OCI-M1 (cell line): ENCODE measurements at places on chromosomes 5 and 9.
A peak's percentile ranks its signal among the peaks of the same experiment; 100 is the strongest.

DNA sequence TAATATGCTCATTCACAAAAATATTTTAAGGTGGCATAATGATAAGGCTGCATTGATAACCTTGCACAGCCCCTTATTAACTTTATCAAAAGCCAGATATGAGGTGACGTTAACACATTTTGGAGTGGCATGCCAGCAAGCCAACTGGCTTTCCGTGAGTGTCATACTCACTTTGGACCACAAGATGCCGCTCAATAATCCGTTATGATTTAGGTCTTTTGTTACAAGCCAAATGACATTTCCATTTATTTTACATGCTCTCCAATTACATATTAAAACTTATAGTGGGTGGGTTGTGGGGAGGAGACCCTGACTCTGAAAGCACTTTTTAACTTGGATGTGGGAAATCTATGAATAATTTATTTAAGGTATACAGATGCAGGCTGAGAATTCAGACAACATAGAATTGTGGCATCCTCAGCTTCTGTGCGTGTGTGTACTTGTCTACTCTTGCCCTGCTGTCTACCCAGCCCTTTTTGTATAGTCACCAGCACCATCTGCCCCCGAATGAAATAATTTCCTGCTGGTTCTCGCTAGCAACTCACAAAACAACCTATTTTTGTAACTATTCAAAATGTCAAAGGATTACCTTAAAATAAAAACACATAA is 305.1 kb downstream of the PSAT1 start:
- DNase-seq, result peak; percentile 68

DNA sequence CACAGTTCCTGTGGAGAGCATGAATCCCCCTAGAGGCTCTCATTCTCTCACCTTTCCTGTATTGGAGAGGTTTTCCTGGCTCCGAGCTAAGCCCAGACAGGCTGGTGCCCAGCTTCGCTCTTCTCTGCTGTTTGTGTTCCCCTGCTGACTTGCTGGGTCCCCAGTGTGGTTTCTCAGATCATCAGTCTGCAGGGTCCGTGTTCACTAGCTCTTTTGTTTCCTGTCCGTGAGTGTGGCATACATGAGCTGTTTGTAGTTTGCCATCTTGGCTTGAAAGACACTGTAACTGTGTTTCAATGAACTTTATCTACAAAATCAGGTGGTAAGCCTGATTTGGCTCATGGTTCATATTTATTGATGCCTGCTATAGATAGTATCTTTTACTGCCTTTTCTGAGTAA is 23.8 kb downstream of the LOX start:
- no peak for DNase-seq

DNA sequence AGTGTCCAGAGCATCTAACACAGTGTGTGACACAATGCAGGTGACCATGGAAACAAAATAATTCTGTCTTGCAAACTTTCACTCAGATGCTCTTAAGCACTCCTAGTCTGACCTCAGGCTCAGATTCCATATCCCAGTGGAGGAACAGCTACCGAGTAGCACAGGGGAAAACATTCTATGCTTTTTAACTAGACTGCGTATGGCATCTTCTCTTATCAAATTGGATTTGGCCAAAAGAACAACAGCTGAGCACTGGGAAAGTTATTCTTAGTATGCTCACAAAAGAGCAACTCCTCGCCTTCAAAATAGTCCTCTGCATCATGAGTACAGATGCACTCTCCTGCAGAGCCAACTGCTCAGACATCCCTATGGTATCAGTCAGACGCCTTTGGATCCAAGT is 528.2 kb upstream of the DAP start:
- no peak for DNase-seq

GRCh38 chr5:176629853-176630680 is at the start of the genes EIF4E1B and SNCB:
Gene EIF4E1B, plus strand, starts transcription at chr5:176630675. Its CDS starts 12,113 bp downstream, at chr5:176642788.
Gene SNCB, minus strand, starts transcription at chr5:176630534. Its CDS starts 880 bp downstream, at chr5:176629654.
- DNase-seq, result no peak

GRCh38 chr5:149633476-149634350 is 52.4 kb downstream of the ARHGEF37 start:
- DNase-seq, result peak; percentile 40

- no peak for DNase-seq
These were observed 48.6 kb downstream of the GNA14 start for GRCh38 chr9:77599492-77599891.

GRCh38 chr5:73640861-73641320 is 14.9 kb downstream of the ARHGEF28 start:
- no peak for DNase-seq
